Lower lobe of right lung (tissue), 2 donors: ENCODE measurements at places on chromosomes 16 and 17. TPM values are rescaled to one million over a fixed set of nuclear protein-coding genes. Genes with fewer than 3 reads are reported as not detected.

MEIOB gene
- not detected for total RNA-seq

ZNF48 gene
- 6.2 TPM for total RNA-seq

TEFM gene
- total RNA-seq = 16.3 TPM

WSCD1 gene
- total RNA-seq = 3.6 TPM

SHISA6 gene
- total RNA-seq = 0.44 TPM

RHBDL3 gene
- total RNA-seq = 0.18 TPM

SULT1A4 gene
- 20.7 TPM for total RNA-seq

ADORA2B gene
- 6.2 TPM for total RNA-seq

KRT31 gene
- total RNA-seq = not detected

- H3K4me3 ChIP-seq = no peak overlapping the region
- no peaks in the 10 kb centered on the region for H3K4me1 ChIP-seq
- no peaks in the 10 kb centered on the region for H3K36me3 ChIP-seq
- no peaks in the 10 kb centered on the region for H3K27me3 ChIP-seq
These were observed 87.9 kb downstream of the ZNF18 start for GRCh38 chr17:11909348-11909747.

DNA sequence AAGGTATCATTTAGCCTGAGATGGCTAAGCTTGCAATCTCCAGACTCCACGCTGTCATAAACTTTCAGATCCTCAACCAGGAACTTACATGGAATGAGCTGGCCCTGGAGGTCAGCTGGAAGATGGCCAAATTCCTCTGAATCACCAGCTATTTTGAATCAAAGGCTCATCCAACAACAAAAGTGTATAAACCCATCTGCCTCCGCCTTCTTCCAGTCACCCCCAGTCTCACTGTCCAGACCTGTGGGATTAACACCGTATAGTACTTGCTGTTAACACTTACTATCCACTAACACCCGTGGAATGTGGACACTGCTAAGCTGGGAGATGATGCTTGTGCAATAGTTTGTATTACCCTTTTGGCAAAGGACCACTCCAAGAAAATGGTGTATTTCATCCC is 1.9 kb upstream of the LCMT1 start:
- H3K27ac ChIP-seq = no peak overlapping the region
- H3K4me3 ChIP-seq = no peak overlapping the region
- no peak for DNase-seq
- peaks cover 50% of the 10 kb centered on the region for H3K4me1 ChIP-seq
- H3K27me3 ChIP-seq = no peaks in the 10 kb centered on the region
- no peaks in the 10 kb centered on the region for H3K36me3 ChIP-seq

DNA sequence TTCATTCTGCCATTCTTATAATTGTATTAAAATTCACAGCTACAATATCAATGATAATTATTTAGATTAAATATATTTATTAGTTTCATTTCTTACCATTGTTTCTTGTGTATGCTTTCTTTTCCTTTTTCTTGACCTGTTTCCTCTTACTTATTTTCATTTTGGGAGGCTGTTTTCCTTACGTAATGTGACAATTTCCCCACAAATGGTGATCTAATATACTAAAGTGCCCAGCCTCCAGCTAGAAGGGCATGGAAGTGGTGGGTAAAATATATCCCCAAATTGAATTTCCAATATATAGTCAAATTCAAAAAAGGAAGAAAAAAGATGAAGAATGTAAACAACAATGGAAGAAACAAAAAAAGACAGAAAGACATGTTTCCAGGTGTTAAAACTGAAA is 1.5 kb upstream of the ABCA6 start:
- no peak overlapping the region for H3K4me3 ChIP-seq
- H3K36me3 ChIP-seq = no peaks in the 10 kb centered on the region
- H3K27ac ChIP-seq = peak overlapping the region; percentile 34

DNA sequence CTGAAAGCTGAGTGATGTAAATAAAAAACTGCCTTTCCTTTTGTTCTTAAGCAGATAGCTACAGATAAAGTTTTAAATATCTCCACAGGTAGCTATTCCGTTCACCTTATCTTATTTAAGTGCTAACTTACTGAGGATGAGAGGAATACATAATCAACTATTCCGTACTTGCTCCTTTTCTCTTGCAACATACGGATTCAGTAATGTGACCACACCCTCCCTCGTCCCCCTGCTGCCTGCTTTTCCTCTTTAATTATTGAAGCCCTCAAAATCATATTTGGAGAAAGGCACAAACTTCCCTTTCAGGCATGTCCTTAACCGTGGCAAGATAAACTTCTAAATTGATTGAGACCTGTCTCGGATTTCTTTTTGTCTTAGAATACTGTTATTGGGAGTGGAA is 101.4 kb downstream of the MAP2K4 start:
- no peaks in the 10 kb centered on the region for H3K27me3 ChIP-seq
- H3K27ac ChIP-seq = no peak overlapping the region
- H3K4me3 ChIP-seq = no peak overlapping the region

- H3K4me1 ChIP-seq = no peaks in the 10 kb centered on the region
- H3K27me3 ChIP-seq = no peaks in the 10 kb centered on the region
- H3K27ac ChIP-seq = no peak overlapping the region
- no peak for DNase-seq
These were observed 318.3 kb downstream of the CBLN1 start for GRCh38 chr16:48963306-48963705.

- peaks cover 81% of the 10 kb centered on the region for H3K4me1 ChIP-seq
- peak overlapping the region; percentile 79 for H3K27ac ChIP-seq
- no peaks in the 10 kb centered on the region for H3K27me3 ChIP-seq
- peaks cover 10% of the 10 kb centered on the region for H3K36me3 ChIP-seq
- DNase-seq = no peak
These were observed 21.2 kb downstream of the CDC42EP4 start for GRCh38 chr17:73290399-73291259.

DNA sequence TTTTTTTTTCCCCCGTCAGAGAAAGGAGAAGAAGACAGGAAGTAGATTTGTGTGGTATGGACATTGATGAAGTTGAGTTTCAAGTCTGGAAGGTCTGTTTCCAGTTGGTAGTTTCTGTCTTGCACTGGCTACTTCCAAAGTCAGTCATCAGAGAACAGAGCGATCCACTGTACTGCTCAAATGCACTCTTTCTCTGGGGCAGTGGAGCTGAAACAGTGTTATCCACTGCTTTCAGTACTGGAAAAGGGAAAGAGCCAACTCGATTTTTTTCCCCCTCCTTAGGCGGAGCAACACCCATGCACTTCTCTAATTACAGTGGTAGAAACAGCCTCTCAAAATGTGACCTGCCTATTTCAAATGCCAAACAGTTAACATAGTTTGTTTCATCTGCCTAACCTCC is 7.4 kb downstream of the PRKCA start:
- H3K4me3 ChIP-seq = no peak overlapping the region
- no peak for DNase-seq
- peaks cover 1% of the 10 kb centered on the region for H3K4me1 ChIP-seq
- no peaks in the 10 kb centered on the region for H3K36me3 ChIP-seq
- no peak overlapping the region for H3K27ac ChIP-seq
- H3K27me3 ChIP-seq = no peaks in the 10 kb centered on the region

DNA sequence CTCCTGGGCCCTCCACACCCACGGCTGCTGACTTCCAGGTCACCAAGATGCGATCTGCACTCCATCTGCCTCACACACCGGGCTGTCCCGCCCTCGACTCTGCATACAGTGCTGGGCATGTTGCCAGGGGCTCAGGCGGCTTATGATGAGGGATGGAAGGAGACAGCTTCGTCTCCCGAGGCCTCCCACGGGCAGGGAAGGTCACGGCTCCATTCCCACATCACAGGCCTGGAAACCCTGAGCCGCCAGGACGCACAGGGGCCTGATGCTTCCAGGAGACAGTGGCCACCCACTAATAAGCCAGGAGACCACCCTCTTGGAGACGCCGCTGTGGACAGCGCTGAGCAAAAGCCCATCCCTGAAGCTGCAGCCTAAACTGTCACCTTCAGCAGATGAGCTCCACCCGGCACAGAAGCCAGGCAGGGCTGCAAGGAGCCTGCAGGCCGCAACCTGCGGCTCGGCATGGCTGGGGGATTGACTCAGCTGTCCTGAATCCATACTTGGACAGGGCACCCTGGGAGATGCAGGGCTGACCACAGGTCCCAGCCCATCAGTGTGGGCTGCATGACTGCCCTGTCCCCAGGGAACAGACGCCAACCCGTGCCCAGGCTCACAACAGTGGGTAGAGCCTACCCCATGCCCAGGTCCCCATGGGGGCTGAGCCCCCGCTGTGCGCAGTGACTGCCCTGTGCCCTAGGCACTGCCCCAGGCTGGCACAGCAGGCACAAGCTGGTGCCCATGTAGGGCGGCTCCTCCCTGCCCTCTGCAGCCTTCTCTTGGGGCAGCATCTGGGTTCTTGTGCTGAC is 34.4 kb downstream of the SLC7A5 start:
- H3K36me3 ChIP-seq = peaks cover 56% of the 10 kb centered on the region
- DNase-seq = no peak
- H3K4me3 ChIP-seq = no peak overlapping the region
- H3K27me3 ChIP-seq = no peaks in the 10 kb centered on the region

DNA sequence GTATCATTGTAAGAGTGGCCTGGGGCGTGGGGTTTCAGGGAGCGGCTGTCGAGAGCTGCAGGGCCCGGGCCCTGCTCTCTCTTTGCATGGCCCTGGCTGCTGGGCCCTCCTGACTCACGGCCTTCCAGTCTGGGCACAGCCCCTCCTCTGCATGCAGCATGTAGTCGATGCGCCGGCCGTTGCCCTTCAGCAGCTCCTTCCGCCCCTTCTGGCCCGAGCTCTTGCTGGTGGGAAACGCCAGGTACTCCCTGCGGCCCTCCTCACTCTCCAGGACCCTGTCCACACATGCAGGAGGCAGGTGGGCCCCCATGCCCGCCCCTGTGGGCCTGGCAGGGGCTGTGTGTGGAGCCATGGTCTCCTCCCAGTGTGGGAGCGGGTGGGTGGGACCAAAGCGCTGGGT is 50.7 kb downstream of the PRMT7 start:
- H3K27me3 ChIP-seq = no peaks in the 10 kb centered on the region
- H3K27ac ChIP-seq = no peak overlapping the region
- H3K36me3 ChIP-seq = peaks cover 33% of the 10 kb centered on the region
- DNase-seq = no peak

DNA sequence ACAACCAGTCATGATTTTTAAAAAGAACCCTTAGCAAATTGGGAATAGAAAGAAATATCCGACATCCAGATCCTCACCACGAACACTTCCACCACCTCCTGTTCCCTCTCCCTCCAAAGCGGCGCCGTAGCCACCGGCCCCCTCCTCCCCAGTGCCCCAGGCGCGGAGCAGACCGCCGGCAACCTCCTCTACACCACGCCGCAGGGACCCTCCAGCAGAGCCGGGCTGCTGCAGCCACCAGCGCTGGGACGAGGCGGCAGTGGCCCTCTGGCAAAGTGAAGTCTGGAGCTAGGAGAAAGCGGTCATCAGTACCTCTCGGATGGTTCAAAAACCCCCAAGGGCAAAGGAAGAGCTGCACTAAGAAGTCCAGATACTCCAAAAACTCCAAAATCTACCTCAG is 41.4 kb upstream of the SLFN13 start:
- H3K27me3 ChIP-seq = peaks cover 69% of the 10 kb centered on the region
- DNase-seq = no peak
- no peaks in the 10 kb centered on the region for H3K36me3 ChIP-seq
- H3K4me1 ChIP-seq = peaks cover 20% of the 10 kb centered on the region
- H3K27ac ChIP-seq = no peak overlapping the region

DNA sequence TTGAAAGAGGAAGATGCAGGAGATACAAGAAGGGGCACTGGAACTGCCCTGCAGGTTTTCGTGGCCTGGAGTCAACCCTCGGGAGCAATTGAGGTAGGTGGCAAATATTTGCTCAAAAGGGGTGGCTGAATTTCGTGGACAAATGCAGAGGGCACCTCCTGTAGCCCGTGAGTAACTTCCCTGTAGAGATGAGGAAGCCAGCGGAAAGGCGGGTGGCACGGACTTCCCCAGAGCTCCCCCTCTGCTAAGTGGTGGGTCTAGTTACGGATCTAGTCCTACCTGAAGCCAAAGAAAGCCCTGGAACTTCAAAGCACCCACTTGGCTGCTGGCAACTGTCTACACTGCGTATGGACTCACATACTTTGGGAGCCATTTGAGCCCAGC is 1.0 kb upstream of the ATP2C2 start:
- H3K36me3 ChIP-seq = no peaks in the 10 kb centered on the region
- peaks cover 41% of the 10 kb centered on the region for H3K27me3 ChIP-seq
- no peak overlapping the region for H3K27ac ChIP-seq

DNA sequence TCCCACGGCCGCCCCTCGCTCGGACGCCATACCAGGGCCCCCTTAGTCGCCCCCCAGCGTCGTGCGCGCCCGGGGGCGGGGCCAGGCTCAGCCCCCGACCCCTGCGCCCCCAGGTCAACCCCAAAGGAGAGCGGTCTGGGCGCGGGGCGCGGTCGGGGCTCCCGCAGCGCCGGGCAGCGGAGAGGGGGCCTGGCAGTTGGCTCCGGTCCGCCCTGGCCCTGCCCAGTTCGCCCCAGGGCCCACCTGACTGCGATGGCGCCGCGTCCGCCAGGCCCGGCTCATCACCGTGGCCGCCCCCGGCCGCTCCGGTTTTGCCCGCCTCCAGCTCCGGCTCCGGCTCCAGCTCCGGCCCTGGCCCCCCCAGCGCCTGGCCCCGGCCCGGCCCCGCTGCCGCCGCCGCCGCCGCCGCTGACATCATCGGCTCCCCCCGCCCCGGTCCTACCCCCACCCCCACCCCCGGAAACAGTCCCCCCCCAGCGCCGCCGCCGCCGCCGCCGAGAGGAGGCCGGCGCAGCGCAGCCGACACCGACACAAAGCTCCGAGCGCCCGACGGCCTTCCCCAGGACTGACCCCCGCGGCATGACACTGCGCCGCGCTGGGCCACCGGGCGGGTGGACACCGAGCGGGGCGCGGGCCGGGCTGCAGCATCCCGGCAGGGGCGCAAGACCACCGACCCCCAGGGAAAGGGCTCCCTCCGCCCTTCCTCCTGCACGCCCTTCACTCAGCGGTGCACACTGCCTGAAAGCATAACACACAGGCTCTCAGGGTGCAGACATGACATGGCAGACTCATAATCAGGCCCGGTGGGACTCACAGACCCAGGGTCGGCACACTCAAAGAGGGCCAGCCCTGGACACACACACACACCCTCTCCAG is at the start of gene ZBTB4:
Gene ZBTB4, minus strand, starts transcription at position 419 of the 876 bp plus-strand sequence. CDS start 12,830 bp downstream, outside the sequence.
- DNase-seq = peak; percentile 76
- H3K27me3 ChIP-seq = no peaks in the 10 kb centered on the region
- peak within 1 kb of the TSS; percentile 86 for H3K4me3 ChIP-seq
- H3K36me3 ChIP-seq = no peaks in the 10 kb centered on the region
- peak within 1 kb of the TSS; percentile 100 for H3K27ac ChIP-seq

DNA sequence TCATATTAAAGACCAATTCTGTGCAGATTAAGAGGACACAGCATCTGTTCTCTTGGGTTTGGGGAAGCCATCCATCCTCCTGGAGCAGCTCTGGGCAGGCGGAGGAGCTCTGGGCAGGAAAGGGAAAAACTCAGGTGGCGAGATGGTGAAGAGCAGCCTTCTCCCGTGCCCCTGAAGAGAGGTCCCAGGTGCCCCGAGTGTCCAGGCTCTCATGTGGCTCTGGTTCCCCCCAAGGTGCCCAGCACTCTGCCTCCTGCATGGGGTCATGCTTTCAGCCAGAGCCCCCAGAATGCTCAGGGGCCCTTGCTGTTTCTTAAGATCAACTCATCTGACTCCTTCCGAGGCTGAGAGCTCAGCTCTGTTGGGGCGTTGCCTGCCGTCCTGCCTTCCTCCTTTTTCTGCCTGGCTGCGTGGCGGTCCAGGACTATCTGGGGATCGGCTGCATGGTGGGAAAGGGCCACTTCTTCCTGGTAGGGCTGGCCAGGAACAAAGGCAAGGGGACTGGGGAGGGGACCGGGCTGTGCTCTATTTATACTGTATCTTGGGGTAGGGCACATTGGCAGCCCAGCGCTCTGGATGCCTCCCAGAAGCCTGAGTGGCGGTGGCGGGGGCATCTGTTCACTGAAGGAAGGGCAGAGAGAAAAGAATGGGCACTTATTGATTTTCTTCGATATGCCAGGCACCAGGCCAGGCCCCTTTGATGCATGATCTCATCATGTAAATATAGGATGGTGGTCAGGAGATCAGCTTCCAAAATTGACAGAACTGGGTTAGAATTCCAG is 103.2 kb upstream of the SDK2 start:
- H3K36me3 ChIP-seq = no peaks in the 10 kb centered on the region
- peaks cover 15% of the 10 kb centered on the region for H3K27me3 ChIP-seq
- H3K27ac ChIP-seq = no peak overlapping the region
